Stimulated activated CD8-positive, alpha-beta memory T cell treated with anti-CD3 and anti-CD28 coated beads, Interleukin-4, amount 100 ng/mL, for 1 hour (primary cell): ENCODE measurements at places on chromosomes 4 and X.

DNA sequence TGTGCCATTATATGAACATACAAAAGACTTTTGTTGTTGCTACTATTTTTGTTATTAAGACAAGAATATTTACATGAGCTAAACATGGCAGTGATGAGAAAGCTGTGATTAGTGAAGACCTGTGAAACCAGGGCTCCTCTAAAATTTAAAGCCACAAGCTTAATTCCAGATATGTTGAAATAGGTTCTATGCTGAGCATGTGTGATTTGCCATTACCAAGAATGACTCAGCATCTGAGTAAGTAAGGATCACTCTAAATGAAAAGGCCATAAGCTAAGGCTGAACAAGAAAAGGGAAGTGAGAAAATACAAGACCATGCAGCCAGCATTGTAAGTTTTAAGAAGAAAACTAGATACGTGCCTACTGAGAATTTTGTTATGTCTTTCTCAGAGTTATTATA lies 75.9 kb upstream of the CAMK2D start:
- no peak for DNase-seq

- no peak for DNase-seq
These were observed 57.8 kb upstream of the XAGE1B start for GRCh38 chrX:52574416-52575275.

DNA sequence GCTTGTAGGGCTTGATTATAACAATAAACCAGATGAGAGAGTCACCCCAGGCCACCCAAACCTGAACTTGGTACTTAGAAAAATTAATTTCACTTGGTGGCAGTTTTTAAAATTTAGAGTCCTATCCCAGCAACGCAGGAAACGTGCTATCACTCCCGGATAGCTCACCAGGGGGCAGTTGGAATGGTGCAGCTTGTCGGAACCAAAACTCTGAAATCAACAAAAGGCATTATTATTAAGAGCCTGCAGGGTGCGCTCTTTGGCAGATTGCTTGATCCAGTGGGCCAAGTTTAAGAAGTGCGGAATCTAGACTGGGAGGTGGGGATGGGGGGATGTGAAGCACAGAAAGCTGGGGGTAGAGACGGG lies 2.4 kb downstream of the FRAS1 start:
- no peak for DNase-seq

GRCh38 chr4:3677748-3678070 lies 88.5 kb upstream of the ADRA2C start:
- DNase-seq, result no peak

- DNase-seq, result no peak
These were observed 598.2 kb upstream of the NDST4 start for GRCh38 chr4:115711575-115711974.

GRCh38 chr4:186516287-186516686 lies 39.1 kb downstream of the MTNR1A start:
- no peak for DNase-seq

GRCh38 chrX:82711457-82711856 lies 796.6 kb upstream of the POU3F4 start:
- DNase-seq, result no peak

DNA sequence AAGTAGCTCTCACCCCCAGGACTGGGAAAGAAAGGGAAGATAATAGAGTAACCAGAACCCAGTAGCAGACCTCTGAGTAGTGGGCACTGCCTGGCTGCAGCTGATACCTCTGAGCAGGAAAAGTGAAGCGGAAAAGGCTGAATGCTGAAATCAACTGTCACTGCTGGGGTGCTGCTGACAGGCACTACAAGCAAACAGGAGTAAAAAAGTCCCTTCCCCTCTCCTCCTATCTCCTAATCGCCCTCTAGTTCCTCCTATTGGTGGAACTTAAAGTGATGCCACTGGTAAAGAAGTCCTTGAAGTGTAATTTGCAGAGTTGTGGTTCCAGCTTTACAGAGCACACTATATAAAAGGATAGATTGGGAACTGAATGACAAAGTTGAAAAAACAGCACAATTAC lies 32.8 kb upstream of the GLRB start:
- DNase-seq, result no peak

DNA sequence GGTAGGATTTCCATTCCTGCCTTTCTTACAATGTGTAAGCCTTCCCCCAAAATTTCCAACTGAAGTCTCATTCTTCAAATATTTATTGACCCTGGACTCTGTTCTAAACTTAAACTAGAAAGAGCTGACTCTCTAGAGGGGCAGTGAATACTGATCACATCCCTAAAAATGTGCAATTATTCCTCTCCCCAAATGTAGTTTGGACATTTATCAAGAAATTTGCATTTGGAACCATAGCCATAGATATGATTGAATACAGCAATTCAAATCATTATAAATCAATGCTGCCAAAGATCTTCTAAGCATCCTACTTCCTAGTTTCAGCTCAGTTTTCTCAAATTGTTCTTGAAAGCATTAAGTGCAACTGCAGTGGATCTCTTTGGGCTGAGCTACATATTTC lies 525.7 kb downstream of the RAB28 start:
- no peak for DNase-seq

GRCh38 chrX:44011506-44011905 lies 38.3 kb upstream of the NDP start:
- DNase-seq, result no peak

GRCh38 chrX:46814966-46815365 lies 21.9 kb upstream of the RP2 start:
- DNase-seq, result no peak
